CD4-positive, alpha-beta T cell (primary cell): ENCODE measurements at places on chromosomes 6 and 20.

GRCh38 chr6:130593200-130593599 is 227.4 kb downstream of the TMEM200A start:
- no peaks in the 10 kb centered on the region for H3K36me3 ChIP-seq
- no peaks in the 10 kb centered on the region for H3K27me3 ChIP-seq
- no peak for DNase-seq
- no peak overlapping the region for H3K27ac ChIP-seq

DNA sequence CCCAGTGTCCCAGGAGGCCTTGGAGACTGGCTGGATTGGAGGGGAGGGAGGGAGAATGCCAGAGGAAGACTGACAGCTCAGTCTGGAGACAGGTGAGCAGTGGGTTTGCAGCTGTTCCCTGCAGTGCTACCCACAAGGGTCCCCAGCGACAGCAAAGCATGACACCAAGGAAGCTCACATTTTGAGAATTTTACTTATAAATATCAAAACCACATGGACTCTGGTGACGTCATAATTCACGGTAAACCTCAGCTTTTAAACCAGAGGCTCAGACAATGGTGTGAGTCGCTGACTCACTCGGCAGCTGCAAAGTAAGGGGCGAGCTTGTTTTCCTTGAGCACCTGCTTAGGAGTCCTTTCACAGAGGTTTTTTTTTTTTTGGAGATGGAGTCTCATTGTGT is 65.2 kb downstream of the THBS2 start:
- H3K4me3 ChIP-seq = no peak overlapping the region
- no peak overlapping the region for H3K27ac ChIP-seq
- no peaks in the 10 kb centered on the region for H3K4me1 ChIP-seq
- H3K27me3 ChIP-seq = no peaks in the 10 kb centered on the region
- no peaks in the 10 kb centered on the region for H3K36me3 ChIP-seq
- no peak for DNase-seq

GRCh38 chr6:133817460-133818047 is 71.4 kb upstream of the TCF21 start:
- H3K27ac ChIP-seq = no peak overlapping the region
- H3K36me3 ChIP-seq = no peaks in the 10 kb centered on the region
- no peaks in the 10 kb centered on the region for H3K27me3 ChIP-seq
- DNase-seq = peak; percentile 4
- H3K4me1 ChIP-seq = no peaks in the 10 kb centered on the region

DNA sequence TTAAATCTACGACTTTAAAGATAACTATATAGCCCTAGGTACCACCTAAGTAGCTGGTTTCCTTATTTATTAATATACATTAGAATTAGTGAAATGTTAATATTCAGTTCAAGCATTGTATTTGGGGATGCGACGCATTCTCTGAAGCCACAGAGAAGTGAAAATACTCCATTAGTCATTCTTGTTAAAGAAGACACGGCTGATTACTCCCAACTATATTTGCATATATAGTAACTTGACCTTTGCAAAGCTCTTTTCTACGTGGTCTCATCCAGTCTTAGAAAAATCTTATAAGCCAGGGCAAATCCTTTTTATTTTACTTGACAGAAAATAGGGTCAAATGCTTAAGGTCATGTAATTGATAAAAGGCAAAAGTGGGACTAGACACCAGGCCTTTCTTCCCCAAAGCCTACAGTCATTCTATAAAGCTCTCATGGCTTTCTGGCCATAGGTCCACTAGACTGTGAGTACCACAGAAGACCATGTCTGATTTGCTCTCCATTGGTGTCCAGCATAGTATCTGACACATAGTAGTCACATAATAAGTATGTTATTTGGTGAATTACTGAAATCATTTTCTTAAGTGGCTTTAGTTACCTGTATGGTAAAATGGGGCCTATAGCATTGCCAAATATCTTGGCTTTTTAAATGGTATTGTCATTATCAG is 11.3 kb downstream of the ZHX3 start:
- H3K4me3 ChIP-seq = no peak overlapping the region
- H3K36me3 ChIP-seq = no peaks in the 10 kb centered on the region
- DNase-seq = no peak
- no peaks in the 10 kb centered on the region for H3K27me3 ChIP-seq
- no peaks in the 10 kb centered on the region for H3K4me1 ChIP-seq
- H3K27ac ChIP-seq = no peak overlapping the region

- no peaks in the 10 kb centered on the region for H3K36me3 ChIP-seq
- DNase-seq = no peak
- no peak overlapping the region for H3K4me3 ChIP-seq
- H3K27ac ChIP-seq = no peak overlapping the region
- H3K27me3 ChIP-seq = no peaks in the 10 kb centered on the region
- H3K4me1 ChIP-seq = no peaks in the 10 kb centered on the region
Measured at GRCh38 chr6:130932438-130932837, 105.2 kb downstream of the SMLR1 start.

DNA sequence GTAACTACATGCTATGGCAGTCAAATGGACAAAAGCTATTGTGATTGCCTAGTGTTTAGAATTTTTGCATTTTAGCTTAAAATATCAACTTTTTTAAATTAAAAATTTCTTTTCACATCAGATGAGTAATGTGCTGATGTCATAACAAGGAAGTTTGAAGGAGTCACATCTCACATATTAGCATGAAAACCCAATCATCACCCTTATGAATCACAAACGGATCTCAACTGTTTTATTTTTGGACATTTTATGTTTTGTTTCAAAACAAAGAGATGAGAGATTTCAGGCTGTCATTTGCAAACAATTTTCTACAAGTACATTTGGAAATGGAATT is 53.6 kb upstream of the TRERF1 start:
- no peak for DNase-seq
- H3K27me3 ChIP-seq = no peaks in the 10 kb centered on the region
- H3K27ac ChIP-seq = no peak overlapping the region
- no peaks in the 10 kb centered on the region for H3K4me1 ChIP-seq
- H3K4me3 ChIP-seq = no peak overlapping the region

DNA sequence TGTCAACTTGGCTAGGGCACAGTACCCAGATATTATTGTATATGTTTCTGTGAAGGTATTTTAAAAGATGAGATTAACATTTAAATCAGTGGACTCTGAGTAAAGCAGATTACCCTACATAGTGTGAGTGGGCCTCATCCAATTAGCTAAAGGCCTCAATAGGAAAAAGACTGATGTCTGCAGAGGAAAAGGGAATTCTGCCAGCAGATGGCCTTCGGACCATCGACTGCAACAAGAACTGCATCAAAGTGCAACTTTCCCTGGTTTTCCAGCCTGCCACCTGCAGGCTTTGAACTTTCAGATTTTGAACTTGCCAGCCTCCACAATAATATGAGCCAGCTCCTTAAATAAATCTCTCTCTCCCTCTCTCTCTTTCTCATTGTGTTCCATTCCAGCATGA is 80.5 kb downstream of the IMPG1 start:
- no peak overlapping the region for H3K4me3 ChIP-seq
- H3K4me1 ChIP-seq = no peaks in the 10 kb centered on the region
- H3K27ac ChIP-seq = no peak overlapping the region

DNA sequence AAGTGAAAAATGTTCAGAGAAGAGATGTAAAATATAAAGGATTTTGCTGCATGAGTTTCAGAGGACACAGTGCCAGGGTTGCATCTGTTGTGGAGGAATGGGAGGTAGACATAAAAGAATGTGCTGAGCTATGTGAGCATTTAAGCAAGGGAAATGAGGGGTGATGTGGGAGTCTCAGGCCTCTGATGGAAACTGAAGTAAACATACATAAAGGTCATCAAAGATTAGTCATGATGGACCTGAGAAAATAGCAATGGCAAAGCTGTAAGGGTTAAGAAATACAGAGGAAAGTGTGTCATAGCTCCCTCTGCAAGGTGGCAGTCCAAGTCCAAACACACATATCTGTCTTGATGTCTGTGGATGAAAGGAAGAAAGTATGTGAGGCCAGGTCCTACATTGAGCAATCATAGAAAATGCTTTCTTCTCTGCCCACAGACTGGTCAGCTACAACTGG is 306.6 kb upstream of the ECI2 start:
- H3K4me3 ChIP-seq = no peak overlapping the region
- no peak for DNase-seq
- H3K36me3 ChIP-seq = no peaks in the 10 kb centered on the region
- H3K27ac ChIP-seq = no peak overlapping the region
- H3K27me3 ChIP-seq = no peaks in the 10 kb centered on the region

- no peak for DNase-seq
- no peak overlapping the region for H3K27ac ChIP-seq
- no peak overlapping the region for H3K4me3 ChIP-seq
Measured at GRCh38 chr20:6925744-6926278, 158.3 kb downstream of the BMP2 start.

DNA sequence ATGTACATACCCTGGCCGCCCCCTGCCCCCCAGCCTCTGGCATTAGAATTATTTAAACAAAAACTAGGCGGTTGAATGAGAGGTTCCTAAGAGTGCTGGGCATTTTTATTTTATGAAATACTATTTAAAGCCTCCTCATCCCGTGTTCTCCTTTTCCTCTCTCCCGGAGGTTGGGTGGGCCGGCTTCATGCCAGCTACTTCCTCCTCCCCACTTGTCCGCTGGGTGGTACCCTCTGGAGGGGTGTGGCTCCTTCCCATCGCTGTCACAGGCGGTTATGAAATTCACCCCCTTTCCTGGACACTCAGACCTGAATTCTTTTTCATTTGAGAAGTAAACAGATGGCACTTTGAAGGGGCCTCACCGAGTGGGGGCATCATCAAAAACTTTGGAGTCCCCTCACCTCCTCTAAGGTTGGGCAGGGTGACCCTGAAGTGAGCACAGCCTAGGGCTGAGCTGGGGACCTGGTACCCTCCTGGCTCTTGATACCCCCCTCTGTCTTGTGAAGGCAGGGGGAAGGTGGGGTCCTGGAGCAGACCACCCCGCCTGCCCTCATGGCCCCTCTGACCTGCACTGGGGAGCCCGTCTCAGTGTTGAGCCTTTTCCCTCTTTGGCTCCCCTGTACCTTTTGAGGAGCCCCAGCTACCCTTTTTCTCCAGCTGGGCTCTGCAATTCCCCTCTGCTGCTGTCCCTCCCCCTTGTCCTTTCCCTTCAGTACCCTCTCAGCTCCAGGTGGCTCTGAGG is 7.6 kb downstream of the CDKN1A start:
- H3K4me3 ChIP-seq = no peak overlapping the region
- H3K36me3 ChIP-seq = peaks cover 12% of the 10 kb centered on the region
- DNase-seq = no peak
- peaks cover 38% of the 10 kb centered on the region for H3K4me1 ChIP-seq

DNA sequence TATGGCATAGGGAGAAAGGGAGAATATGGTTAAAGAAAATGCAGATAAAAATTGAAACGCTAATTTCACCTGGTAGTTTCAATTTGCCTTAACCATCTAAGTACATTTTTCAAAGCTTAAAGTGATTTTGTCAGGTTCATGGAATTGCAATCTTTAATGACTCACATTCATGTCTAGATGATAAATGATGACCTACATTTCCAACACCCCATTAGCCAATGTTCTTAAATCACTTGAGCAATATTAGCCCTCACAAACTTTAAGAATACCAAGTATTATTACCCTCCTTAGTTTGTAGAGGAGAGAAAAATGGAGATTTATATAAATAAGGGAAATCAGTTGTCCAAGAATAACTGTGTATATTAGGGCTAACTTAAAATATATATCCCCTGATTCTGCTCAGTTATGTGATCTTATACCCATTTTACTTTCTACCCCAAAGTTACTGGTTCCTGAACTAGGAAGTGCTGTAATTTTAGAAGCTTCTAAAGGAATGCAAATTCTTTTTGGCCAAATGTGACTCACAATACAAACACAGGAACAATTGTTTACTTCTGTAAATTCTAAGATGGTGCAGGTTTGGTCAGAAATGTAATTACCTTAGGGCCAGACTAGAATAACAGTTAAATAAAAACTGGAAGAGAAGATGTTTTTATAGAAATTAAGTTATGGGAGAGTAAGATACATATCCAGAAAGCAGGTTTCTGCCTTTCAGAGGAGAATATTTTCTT is 34.5 kb downstream of the TPBG start:
- no peaks in the 10 kb centered on the region for H3K27me3 ChIP-seq
- H3K4me1 ChIP-seq = no peaks in the 10 kb centered on the region
- no peaks in the 10 kb centered on the region for H3K36me3 ChIP-seq
- DNase-seq = no peak
- no peak overlapping the region for H3K27ac ChIP-seq

GRCh38 chr6:157982102-157982562 is 469 bp downstream of the SYNJ2 start:
- peaks cover 54% of the 10 kb centered on the region for H3K4me1 ChIP-seq
- no peaks in the 10 kb centered on the region for H3K27me3 ChIP-seq
- no peaks in the 10 kb centered on the region for H3K36me3 ChIP-seq
- peak overlapping the region; percentile 75 for H3K4me3 ChIP-seq
- H3K27ac ChIP-seq = no peak overlapping the region

DNA sequence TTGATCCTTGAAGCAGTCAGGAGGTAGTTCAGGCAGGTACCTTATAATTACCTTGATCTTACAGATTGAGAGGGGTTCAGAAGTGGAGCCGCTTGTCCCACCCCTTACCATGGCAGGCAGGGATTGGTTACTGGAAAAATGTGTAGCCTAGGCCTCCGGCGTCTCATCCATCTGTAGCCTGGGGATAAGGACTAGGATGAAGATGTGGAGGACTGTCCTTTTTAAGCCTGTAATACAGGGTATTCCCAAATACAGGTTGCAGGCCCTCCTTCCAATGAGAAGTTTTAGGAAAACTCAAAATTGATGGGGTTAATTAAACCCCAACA is 2.8 kb downstream of the HMGA1 start:
- H3K4me1 ChIP-seq = peaks cover 68% of the 10 kb centered on the region
- DNase-seq = no peak
- H3K36me3 ChIP-seq = peaks cover 41% of the 10 kb centered on the region
- H3K27me3 ChIP-seq = no peaks in the 10 kb centered on the region

- no peaks in the 10 kb centered on the region for H3K36me3 ChIP-seq
- no peaks in the 10 kb centered on the region for H3K27me3 ChIP-seq
- DNase-seq = no peak
- H3K4me1 ChIP-seq = peaks cover 15% of the 10 kb centered on the region
Measured at GRCh38 chr6:2909718-2910117, 6.6 kb upstream of the SERPINB9 start.

- no peak for DNase-seq
- no peak overlapping the region for H3K27ac ChIP-seq
Measured at GRCh38 chr6:84249724-84250123, 22.3 kb upstream of the CEP162 start.

- H3K27ac ChIP-seq = no peak overlapping the region
- no peak overlapping the region for H3K4me3 ChIP-seq
- no peaks in the 10 kb centered on the region for H3K27me3 ChIP-seq
- H3K36me3 ChIP-seq = peaks cover 75% of the 10 kb centered on the region
Measured at GRCh38 chr20:46070215-46070900, 19.4 kb downstream of the NCOA5 start.

DNA sequence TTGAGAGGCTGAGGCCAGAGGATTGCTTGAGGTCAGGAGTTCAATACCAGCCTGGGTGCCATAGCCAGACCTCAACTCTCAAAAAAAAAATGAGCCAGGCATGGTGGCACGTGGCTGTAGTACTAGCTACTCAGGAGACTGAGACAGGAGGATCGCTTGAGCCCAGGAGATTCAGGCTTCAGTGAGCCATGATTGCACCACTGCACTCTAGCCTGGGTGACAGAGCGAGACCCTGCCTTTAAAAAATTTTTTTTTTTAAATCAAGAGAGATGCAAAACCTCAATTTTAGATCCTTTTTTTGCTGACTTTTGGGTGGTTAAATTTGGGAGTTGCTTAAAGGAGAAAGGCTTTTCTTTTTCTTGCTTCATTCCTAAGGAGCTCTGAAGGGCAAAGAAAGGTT is 70.9 kb downstream of the DHX35 start:
- H3K27ac ChIP-seq = no peak overlapping the region
- DNase-seq = no peak
- H3K36me3 ChIP-seq = peaks cover 45% of the 10 kb centered on the region
- H3K4me3 ChIP-seq = no peak overlapping the region
- H3K27me3 ChIP-seq = no peaks in the 10 kb centered on the region

GRCh38 chr20:2101057-2101864 is at the start of gene STK35:
Gene STK35 (plus strand): TSS chr20:2101827. CDS start chr20:2101882, 55 bp downstream.
- peak within 1 kb of the TSS; percentile 89 for H3K4me3 ChIP-seq
- no peak for DNase-seq
- H3K4me1 ChIP-seq = peaks cover 34% of the 10 kb centered on the region
